ENCODE measurements at places on chromosomes 11 and 22. TPM values are rescaled to one million over a fixed set of nuclear protein-coding genes. Genes with fewer than 3 reads are reported as not detected.

GRCh38 chr11:6357222-6357621 is 33.1 kb upstream of the SMPD1 start:
- DNase-seq, result no peak

Gene TMEM191B
- 1.3 TPM for total RNA-seq

- no peak for DNase-seq
Observed at GRCh38 chr11:1017269-1018005, 19.1 kb downstream of the MUC6 start.

DNA sequence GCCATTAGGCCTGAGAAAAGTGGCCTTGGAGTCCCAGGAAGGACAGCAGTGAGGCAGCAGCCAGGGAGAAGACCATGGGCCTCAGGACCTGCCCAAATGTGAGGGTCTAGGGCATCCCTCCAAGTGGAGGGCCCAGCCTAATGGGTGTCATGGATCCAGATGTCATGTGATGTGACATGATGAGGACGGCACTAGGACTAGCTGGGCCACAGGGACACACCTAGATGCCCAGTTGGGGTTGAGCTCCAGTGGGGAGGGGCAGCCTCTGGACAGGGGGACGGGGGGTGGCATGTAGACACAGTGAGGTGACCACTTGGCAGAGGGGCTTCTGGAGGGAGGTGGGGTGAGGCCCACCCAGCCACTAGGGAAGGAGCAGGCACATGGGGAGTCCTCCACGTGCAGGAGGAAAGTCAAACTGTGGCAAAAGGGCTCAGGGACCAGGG is 5.4 kb downstream of the SCARF2 start:
- no peak for DNase-seq

Gene KRTAP5-6
- total RNA-seq, result not detected

- no peak for DNase-seq
Observed at GRCh38 chr11:70016666-70017367, 61.3 kb upstream of the ANO1 start.

Gene OR5P2
- not detected for total RNA-seq

- no peak for DNase-seq
Observed at GRCh38 chr11:123481640-123482039, 51.6 kb downstream of the GRAMD1B start.

- DNase-seq, result no peak
Observed at GRCh38 chr22:42080287-42080686, 787 bp downstream of the SMDT1 start.

DNA sequence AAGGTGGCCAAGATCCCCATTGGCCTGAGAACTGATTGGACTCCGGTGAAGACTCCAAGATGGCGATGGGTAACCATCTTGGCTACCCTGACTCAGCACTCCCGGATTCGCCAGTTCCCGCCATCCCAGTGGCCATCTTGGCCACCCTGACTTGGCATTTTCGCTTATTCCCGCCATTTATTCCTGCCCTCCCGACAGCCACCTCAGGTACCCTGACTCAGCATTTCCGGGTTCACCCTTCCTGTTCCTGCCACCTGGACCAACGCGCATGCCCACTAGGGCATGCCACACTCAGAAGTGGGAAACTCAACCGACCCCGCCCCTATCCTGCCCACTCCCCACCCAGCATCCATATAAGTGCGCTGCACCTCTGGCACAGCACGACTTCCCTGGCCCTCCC is 7.8 kb downstream of the OR8K5 start:
- no peak for DNase-seq

Gene PAFAH1B2
- total RNA-seq, result 84.5 TPM

Gene C11orf52
- not detected for total RNA-seq

DNA sequence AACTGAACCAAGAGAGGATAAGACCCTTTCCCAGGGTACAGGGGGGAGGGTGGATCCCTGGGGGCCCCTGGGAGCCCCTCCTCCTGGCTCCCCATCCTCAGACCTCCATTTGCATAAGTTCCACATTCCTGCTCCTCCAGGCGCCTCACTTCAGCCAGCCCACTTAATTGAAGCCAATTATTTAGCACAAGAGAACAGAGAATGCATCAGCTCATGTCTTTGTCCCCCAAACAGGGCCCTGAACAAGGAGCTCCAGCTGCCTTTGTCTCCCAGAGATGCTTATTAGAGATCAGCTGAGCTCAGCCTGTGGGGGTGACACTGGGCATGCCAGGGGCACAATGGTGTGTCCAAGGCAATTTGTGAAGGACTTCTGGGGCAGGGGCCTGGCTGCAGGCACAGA is 89.9 kb upstream of the PRDM11 start:
- no peak for DNase-seq

Gene KCNJ11
- 0.53 TPM for total RNA-seq
